ENCODE measurements at places on chromosomes 12 and 14. TPM values are rescaled to one million over a fixed set of nuclear protein-coding genes. Genes with fewer than 3 reads are reported as not detected.

- H3K27me3 ChIP-seq, result peaks cover 34% of the 10 kb centered on the region
- H3K36me3 ChIP-seq, result no peaks in the 10 kb centered on the region
- no peak for DNase-seq
- no peaks in the 10 kb centered on the region for H3K4me1 ChIP-seq
- no peak overlapping the region for H3K27ac ChIP-seq
These were observed 241.7 kb downstream of the DPF3 start for GRCh38 chr14:72652179-72652578.

DNA sequence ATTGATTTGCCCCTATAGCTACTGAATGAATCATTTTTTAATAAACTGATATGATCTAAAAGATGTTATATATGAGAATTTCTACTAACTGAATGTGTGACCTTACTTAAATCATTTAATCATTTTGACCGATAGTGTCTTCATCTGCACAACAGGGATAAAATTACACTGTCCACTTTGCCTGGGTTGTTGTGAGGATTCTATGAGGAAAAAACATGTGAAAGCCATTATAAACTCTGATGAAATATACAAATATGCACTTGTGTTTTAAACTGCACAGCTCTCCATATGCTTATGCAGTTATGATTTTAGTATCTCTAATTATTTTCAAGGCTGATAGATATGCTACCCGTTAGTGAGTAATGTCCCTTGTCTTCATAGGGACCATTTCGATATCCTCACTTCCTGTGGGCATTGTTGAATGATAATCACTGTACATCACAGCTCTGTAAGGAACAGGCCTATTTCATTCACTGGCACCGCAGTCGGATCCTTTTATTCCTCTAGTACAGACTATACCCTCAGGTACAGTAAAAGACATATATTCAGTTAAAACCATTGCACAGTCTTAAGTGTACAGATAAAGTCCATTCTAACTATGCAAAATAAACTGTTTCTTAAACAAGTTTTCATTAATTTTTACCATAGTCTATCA lies 88.7 kb upstream of the RAP1B start:
- H3K4me3 ChIP-seq, result no peak overlapping the region
- H3K27ac ChIP-seq, result no peak overlapping the region
- H3K36me3 ChIP-seq, result no peaks in the 10 kb centered on the region
- peaks cover under 1% of the 10 kb centered on the region for H3K27me3 ChIP-seq
- DNase-seq, result no peak

DNA sequence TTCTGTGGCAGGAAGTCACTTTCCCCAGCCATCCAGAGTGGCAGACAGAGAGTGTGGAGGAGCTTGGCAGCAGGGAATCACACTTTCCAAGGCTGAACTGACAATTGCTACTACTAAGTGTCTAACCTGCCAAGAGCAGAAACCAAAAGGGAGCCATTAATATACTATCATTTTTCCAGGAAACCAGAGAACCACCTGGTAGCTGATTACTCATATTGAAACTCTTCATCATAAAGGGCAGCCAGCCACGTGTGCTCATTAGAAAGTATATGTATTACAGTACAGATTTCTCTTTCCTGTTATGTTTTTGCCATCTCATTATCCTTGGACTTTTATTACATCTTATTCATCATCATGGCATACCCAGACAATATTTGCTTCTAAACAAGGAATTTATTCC lies 374.9 kb downstream of the GXYLT1 start:
- no peaks in the 10 kb centered on the region for H3K27me3 ChIP-seq
- H3K27ac ChIP-seq, result no peak overlapping the region
- DNase-seq, result no peak
- H3K4me3 ChIP-seq, result no peak overlapping the region
- H3K4me1 ChIP-seq, result no peaks in the 10 kb centered on the region

GRCh38 chr14:80275208-80275850 lies 64.0 kb upstream of the DIO2 start:
- no peaks in the 10 kb centered on the region for H3K36me3 ChIP-seq
- H3K4me3 ChIP-seq, result no peak overlapping the region
- no peak for DNase-seq
- H3K4me1 ChIP-seq, result no peaks in the 10 kb centered on the region
- no peaks in the 10 kb centered on the region for H3K27me3 ChIP-seq

GRCh38 chr14:94059998-94060397 lies 21.0 kb downstream of the DDX24 start:
- H3K27me3 ChIP-seq, result no peaks in the 10 kb centered on the region
- H3K4me3 ChIP-seq, result no peak overlapping the region
- DNase-seq, result no peak
- peaks cover 42% of the 10 kb centered on the region for H3K4me1 ChIP-seq
- H3K36me3 ChIP-seq, result peaks cover 82% of the 10 kb centered on the region

The SMIM41 gene
- total RNA-seq, result 0.16 TPM

The LPAR5 gene
- 4.1 TPM for total RNA-seq

The OSBPL8 gene
- total RNA-seq, result 87.9 TPM
